Smooth muscle cell of the pulmonary artery (primary cell): ENCODE measurements at places on chromosomes 1 and 21. TPM values are rescaled to one million over a fixed set of nuclear protein-coding genes. Genes with fewer than 3 reads are reported as not detected.

TRIM17 gene
- 0.07 TPM in 2 replicates for total RNA-seq

MAN1C1 gene
- total RNA-seq, result 5.8 and 13.4 TPM in 2 replicates

KRTAP11-1 gene
- total RNA-seq, result not detected in 2 replicates

PRRX1 gene
- 117 and 269 TPM in 2 replicates for total RNA-seq

HCRTR1 gene
- not detected in 2 replicates for total RNA-seq

CR1 gene
- total RNA-seq, result not detected in 2 replicates

RPL22 gene
- 103 and 121 TPM in 2 replicates for total RNA-seq

S100A12 gene
- total RNA-seq, result not detected in 2 replicates

HRNR gene
- total RNA-seq, result not detected in 2 replicates

FMO2 gene
- 11.8 and 21.1 TPM in 2 replicates for total RNA-seq

OPTC gene
- total RNA-seq, result not detected in 2 replicates

PBX1 gene
- total RNA-seq, result 22.1 and 39.3 TPM in 2 replicates

CASP9 gene
- 4.0 and 5.8 TPM in 2 replicates for total RNA-seq

RIMS3 gene
- 0.86 and 1.8 TPM in 2 replicates for total RNA-seq

SDHB gene
- total RNA-seq, result 91.4 and 101 TPM in 2 replicates

PCSK9 gene
- 0.85 and 2.5 TPM in 2 replicates for total RNA-seq

EXOC8 gene
- total RNA-seq, result 17.2 and 19.0 TPM in 2 replicates

MSH4 gene
- total RNA-seq, result 0.33 and 0.52 TPM in 2 replicates

EPS15 gene
- 43.6 and 61.2 TPM in 2 replicates for total RNA-seq

THEMIS2 gene
- 6.5 and 8.9 TPM in 2 replicates for total RNA-seq

IL22RA1 gene
- total RNA-seq, result 0.07 TPM in 1 of 2 replicates, not detected in the other

CD52 gene
- total RNA-seq, result not detected in 2 replicates

RXFP4 gene
- total RNA-seq, result 0.07 TPM in 1 of 2 replicates, not detected in the other

KDF1 gene
- total RNA-seq, result not detected in 2 replicates

TEX38 gene
- not detected in 2 replicates for total RNA-seq

PLXNA2 gene
- total RNA-seq, result 9.8 and 18.3 TPM in 2 replicates

DIPK1A gene
- 6.9 and 24.6 TPM in 2 replicates for total RNA-seq

FCAMR gene
- not detected in 2 replicates for total RNA-seq

XCL2 gene
- not detected in 2 replicates for total RNA-seq

CSMD2 gene
- total RNA-seq, result 8.5 and 14.4 TPM in 2 replicates

LCE1B gene
- not detected in 2 replicates for total RNA-seq

EXO1 gene
- 1.6 and 4.6 TPM in 2 replicates for total RNA-seq

SFT2D2 gene
- total RNA-seq, result 41.4 and 47.7 TPM in 2 replicates

CFHR2 gene
- not detected in 2 replicates for total RNA-seq

IRF6 gene
- 2.7 and 4.1 TPM in 2 replicates for total RNA-seq

OR10Z1 gene
- not detected in 2 replicates for total RNA-seq
